ENCODE measurements at places on chromosomes 7 and 10.

DNA sequence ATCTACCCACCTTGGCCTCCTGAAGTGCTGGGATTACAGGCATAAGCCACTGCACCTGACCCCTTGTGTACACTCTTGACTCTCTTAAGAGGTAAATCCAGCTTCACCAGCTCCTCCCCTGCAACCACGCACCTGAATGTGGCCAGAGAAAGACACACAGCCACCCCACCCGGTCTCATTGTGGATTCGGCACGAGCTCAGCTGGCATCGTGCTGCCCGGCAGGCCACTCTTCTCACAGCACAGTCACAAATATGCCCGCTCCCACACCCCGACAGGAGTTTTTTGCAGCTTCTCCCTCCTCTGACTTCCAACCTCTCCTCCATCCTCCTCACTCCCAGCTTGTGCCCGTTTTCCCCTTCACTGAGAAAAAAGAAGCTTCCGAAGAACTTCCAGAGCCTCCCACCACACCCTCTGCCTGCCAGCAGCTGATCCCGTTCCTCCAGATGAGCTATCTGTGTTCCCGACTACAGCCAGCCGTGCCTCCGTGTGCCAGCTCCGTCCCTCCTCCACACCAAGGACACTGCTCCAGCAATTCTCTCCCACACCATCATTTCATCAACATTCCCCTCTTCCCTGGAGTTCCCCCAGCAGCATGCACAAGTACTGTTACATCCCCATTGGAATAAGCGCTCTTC is 8.0 kb upstream of the SMARCD3 start:
- no peak for DNase-seq

- DNase-seq: no peak
Observed at GRCh38 chr10:132666705-132667341, 119.1 kb downstream of the NKX6-2 start.

DNA sequence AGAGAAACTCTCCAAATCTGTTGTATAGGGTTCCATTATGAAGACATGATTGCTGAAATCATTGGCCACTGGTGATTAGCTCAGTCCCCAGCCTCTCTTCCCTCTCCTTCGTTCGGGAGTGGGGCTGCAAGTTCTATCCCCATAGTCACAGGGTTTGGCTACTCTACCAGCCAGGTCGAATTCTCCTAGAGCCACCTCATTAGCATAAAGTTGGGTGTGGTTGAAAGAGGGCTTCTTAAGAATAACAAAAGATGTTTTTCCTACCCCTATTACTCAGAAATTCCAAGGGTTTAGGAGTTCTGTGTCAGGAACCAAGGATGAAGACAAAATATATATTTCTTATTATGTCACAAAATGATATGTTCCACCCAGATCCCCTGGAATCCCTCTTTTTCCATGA is 166.2 kb upstream of the YAE1 start:
- DNase-seq: no peak

DNA sequence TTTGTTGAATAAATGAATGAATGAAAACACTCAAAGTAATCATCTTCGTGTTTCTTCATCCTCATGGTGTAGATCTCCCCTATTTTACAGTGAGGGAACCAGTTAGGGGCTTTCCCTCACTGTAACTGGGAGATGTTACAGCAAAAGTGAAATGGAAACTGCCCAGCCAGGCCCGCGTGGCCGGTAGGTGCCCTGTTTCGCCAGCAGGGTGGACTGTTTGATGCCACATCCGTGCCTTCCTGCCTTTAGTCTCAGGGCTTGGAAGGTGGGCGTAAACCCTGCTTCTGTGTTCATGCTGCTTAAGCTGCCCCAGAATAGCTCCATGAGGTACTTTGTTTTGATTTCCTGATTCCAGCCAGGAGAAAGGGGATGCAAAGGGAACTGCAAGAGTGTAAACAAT is 268.8 kb downstream of the PLXNA4 start:
- DNase-seq: no peak

DNA sequence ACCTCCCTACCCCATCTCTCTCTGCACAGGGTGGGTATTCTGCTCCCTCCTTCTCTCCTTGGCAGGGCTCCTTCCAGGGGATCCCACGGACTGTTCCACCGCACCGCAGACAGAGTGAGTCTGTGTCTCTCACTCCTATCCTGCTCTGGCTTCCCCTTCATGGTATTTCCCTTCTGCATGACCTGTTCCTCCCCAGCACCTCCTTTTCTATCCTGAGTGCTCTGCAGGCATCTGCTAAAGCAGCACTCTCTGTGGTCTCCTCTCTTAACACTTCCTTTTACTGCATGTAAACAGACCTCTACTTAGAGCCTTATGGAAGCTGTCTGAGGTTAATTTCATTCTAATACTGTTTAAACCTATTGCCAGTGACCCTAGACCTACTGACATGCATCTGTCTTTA is 171.5 kb downstream of the CCSER2 start:
- DNase-seq: no peak

- DNase-seq: no peak
Observed at GRCh38 chr10:13925971-13926780, 339.4 kb downstream of the PRPF18 start.

GRCh38 chr7:45975367-45975766 is 54.3 kb upstream of the IGFBP3 start:
- DNase-seq: no peak

DNA sequence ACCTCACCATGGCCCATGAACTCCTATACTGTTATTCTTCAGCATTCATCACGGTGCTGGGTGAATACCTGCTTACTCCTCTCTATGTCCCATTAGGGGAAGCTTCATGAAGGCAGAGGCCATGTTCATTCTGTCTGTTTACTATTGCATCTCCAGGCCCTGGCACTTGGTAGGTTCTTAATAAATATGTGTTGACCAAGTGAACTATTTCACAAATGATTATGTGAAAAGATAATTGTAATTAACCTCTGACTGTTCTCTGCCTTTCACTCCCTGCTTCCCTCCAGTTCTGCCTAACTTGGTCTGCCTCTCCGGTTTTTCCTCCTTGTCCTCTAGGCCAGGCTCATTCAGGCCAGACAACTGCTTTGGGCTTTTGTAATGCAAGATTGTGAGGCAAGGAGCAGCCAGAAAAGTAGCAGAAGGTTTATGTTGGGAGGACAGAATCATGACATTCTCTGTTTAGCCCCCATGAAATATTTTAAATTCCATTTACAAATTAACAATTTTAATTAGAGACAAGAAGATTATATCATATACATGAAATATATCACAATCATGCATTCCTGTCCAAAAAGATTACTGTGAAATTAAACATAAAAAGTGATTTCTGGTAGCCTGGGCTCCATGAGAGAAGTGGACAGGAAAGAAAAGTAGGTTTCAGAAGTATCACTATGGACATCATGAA is 42.1 kb upstream of the PLXNA4 start:
- DNase-seq: no peak

- DNase-seq: no peak
Observed at GRCh38 chr10:114370966-114371365, 33.3 kb downstream of the AFAP1L2 start.

DNA sequence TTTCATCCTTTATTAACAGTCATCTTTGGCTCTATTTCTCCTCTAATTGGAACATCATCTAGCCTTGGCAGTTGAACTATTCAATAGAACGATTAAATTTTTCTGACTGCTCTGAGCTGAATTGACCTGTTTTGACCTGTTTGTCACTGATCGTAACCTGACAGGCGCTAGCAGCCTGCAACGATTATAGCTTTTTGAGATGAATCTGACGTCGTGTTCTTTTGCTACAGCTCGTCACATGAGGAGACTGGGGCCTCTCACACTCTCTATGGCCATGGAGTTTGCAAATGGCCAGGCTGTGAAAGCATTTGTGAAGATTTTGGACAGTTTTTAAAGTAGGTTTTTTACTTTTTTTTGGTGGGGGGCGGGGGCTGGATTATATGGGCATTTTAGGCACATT is 229.8 kb downstream of the FOXP2 start:
- no peak for DNase-seq

GRCh38 chr10:114576716-114577115 is 81.4 kb downstream of the ABLIM1 start:
- DNase-seq: no peak

- DNase-seq: no peak
Observed at GRCh38 chr10:119521443-119522204, 20.9 kb downstream of the RGS10 start.

DNA sequence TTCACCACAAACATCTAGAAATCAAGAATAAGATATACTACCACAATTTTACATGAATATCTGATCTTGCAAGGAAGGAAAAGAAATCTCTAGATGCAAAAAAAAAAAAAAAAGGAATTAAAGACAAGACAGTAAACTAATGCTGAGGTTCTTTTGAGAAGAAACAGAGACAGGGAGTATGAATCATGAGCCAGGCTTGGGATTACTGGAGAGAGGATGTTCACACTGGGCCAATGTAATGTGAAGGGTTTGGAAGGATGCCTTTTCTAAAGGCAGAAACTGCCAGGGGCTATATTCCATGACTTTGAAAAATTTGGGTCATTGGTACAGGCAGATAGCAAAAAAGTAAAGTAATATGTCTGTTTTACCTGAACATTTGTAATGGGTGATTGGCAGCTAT is 573.0 kb upstream of the IGFBP3 start:
- DNase-seq: no peak

GRCh38 chr10:119650692-119651513 is at the start of gene BAG3:
TSS of gene BAG3 (plus strand) at chr10:119651380. CDS start at chr10:119651676, 296 bp downstream.
- peak; percentile 49 for DNase-seq

- no peak for DNase-seq
Observed at GRCh38 chr10:119723624-119724023, 2.2 kb upstream of the INPP5F start.

DNA sequence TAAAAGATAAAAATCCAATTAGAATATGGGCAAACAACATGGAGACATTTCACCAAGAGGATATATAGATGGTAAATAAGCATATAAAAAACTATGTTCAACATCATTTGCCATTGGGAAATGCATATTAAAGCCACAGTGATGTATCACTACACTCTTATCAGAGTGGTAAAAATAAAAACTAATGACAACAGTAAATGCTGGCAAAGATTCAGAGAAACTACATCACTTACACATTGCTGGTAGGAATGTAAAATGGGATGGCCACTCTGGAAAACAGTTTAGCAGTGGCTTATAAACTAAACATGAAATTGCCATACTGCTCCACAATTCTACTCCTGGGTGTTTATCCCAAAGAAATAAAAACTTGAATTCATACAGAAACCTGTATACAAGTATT is 59.2 kb downstream of the CROT start:
- DNase-seq: no peak

DNA sequence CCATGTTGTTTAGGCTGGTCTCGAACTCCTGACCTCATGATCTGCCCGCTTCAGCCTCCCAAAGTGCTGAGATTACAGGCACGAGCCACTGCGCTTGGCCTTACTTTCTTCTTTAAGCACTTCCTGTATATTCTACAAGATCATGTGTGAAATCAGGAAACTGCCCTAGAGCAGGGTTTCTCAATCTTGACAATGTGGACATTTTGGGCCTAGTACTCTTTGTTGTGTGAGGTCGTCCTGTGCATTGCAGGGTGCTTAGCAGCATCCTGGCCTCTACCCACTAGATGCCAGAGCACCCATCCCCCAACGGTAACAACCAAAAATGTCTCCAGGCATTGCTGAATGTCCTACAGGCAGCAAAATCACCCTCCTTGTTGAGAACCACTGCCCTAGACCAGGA is 24.7 kb downstream of the RRP12 start:
- DNase-seq: no peak

DNA sequence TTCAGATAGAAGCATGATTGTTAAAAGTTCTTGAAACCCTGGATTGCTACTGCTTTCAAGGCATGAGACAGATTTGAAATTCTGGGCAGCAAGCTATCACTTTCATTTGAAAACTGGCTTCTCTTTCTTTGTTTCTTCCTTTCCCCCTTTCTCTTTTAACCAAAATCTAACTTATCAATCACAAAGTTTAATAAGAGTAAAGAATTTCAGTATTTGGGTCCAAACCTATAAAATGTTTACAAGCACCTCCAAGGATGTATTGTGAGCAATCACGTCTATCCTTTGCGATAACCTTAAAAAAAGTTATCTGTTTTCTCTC is 21.6 kb upstream of the RPA3 start:
- DNase-seq: no peak

DNA sequence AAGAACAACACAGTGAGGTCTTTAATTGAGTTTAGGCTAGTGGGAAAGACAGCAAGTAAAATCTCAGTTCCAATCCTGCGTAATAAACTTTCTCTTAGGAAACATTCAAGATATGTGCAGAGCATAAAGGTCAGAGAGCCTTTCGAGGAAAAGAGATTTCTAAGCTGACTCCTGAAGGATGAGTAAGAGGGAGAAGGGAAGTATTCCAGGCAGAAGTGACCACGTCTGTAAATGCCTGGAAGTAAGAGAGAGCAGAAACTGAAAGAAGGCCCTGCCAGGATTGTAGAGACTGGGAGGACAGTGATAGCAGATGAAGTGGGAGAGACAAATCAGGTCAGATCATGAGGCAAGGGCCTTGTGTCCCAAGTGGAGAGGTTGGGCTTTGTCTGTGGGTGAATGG is 41.8 kb downstream of the PNLIPRP3 start:
- DNase-seq: no peak

- DNase-seq: no peak
Observed at GRCh38 chr10:125147971-125148439, 12.4 kb downstream of the CTBP2 start.

DNA sequence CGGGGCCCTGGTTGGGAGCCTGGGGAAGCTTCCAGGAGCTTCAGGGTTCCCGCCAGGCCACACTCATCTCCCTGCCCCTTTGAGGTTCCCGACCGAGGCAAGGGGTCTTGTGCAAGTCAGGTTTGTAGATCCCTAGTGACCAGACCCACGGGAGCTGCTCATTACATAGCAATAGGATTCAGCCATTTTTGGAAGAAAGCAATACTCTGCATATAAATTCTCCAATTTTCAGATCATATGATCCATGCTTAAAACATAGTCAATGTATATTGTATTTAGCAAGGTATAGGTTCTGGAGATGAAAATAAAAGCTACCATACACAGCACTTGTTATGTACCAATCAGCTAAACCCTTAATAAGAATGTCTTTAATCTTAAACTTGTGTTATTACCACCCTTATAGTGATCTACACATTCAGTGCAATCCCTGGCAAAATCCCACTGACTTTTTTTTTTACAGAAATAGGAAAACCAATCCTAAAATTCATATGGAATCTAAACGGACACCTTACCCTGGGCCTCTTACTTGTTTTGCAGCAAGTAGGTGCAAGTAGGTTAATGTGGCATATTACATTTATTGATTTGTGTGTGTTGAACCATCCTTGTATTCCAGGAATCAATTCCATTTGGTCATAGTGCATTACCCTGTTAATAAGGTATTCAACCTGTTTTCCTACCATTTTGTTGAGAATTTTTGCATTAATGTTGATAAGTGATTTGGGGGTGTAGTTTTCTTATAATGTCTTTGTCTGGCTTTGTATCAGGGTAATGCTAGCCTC is 13.8 kb upstream of the FKBP9 start:
- DNase-seq: no peak

DNA sequence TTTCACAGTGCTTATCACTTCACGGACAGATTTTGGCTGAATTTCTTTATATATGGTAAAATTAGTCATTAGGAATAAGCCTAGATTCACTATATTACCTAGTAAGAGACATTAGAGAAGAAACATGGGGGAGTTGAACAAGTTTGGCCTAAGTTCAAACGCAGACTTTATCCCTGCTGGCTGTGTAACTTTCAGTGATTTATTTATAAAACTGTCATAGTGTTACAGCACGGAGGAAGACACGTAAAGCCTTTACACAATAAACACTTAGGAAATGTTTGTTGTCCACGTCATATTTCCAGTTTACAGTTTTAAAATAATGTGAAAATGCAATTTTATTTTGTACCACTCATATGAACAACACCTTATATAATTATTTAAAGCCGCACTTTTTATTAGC is 661.5 kb downstream of the MAGI2 start:
- no peak for DNase-seq
